Epithelial cell of proximal tubule (primary cell): ENCODE measurements at places on chromosomes 5 and 9.

- DNase-seq = no peak
These were observed 37.3 kb upstream of the NOTCH1 start for GRCh38 chr9:136582977-136583735.

GRCh38 chr5:156598964-156599363, 251.1 kb upstream of the PPP1R2B start:
- DNase-seq = no peak

DNA sequence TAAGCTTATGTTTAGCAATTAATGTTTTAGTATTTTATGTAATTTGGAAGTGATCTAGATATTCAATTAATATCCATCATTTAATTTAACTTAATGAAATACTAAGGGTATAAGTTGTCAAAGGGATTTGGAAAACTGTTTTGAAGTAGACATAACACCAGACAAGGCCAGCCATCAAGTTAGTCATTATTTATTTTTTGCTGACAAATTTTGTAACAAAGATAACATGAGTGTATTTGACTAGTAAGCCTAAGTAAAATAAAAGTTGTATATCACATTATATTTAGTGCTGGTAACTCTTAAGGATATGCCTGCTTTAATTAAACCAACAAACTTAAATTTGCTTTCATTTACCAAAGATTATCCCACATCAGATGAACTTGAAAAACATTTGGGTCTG, 125.9 kb upstream of the TNFAIP8 start:
- no peak for DNase-seq

DNA sequence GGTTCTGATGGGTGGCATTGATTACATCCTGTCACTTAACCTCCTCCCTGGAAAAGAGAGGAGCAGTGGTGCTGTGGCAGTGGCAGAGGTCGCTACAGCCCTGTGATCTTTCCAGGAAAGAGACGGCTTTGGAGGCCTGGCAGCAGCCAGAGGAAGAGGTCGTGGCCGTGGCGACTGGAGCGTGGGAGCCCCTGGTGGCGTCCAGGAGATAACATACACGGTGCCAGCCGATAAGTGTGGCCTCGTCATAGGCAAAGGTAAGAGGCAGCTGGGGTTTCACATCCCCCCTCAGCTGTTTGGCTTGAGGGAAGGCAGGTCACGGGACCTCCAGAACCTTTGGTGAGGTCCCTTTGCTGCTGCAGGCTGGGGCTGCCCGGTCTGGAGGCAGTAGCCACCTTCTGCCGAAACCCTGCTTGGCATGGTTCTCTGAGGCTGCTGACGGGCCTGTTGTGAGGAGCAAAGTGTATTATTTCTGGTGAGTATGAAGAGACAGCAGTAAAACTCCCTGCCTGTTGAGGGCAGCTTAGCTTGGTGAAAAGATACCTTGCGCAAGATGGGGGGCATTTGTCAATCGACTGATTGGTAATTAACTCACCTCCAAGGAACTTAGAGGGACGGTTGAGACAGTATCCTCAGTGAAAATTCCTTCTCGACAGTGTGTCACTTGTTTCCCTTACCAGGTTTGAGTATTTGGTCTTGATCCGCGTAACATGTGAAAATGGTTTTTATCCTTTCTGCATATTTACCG, 38.0 kb upstream of the PRDM12 start:
- no peak for DNase-seq

DNA sequence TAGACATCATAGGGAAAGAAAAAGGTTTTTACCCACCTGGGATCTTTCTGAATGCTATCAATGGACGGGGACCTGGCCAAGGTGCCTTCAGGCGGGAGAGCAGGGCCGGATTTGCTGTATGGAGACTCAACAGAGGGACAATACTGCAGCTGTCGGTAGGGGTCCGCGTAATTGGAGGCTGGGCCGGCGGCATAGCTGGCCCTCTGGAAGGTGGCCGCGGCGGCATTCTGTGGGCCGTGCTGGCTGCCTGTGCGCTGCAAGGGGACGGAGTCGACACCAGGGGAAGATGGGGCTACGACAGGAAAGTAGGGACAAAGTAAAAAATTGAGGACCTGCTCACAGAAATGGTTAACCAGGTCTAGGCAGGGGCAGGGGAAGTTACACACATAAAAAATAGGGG, 557.9 kb downstream of the CTNND2 start:
- DNase-seq = no peak

DNA sequence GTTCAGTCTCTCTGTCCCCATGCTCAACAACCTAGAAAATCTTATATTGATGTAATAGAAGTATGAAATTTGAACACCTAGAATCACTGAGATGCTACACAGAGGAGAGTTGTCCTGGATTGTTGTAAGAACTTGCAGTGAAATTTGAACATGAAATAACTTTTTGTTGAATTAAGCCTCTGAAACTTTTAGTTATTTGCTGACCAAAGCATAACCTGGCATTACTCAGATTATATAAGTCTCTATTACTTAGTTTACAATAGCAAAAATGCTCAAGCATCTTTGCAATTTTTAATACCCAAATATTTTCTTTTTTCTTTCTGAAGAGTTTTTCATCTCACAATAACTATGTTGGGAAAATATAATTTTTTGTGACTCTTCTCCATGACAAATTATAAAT, 630.7 kb upstream of the ACO1 start:
- DNase-seq = no peak

GRCh38 chr9:1179366-1179765, 129.2 kb downstream of the DMRT2 start:
- no peak for DNase-seq

DNA sequence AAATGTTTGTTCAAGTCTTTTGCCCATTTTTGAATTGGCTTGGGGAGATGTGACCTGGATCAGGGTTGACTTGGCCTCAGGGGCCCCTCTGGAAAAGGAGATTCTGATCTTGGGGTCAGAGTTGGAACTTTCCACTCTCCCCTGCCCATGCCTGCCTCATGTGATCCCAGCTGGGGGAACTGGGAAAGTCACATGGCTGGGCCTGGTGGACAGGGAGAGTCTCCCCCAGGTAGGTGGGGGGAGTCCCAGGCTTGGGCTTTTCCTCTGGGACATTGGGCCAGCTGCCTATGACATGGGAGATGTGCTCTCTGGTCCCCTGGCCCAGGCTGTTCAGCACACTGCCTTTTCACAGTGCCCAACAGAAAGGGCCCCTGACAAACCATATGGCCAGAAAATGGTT, 60.7 kb downstream of the NDST1 start:
- no peak for DNase-seq
